ENCODE measurements at places on chromosomes 12 and 14. TPM values are rescaled to one million over a fixed set of nuclear protein-coding genes. Genes with fewer than 3 reads are reported as not detected.

DNA sequence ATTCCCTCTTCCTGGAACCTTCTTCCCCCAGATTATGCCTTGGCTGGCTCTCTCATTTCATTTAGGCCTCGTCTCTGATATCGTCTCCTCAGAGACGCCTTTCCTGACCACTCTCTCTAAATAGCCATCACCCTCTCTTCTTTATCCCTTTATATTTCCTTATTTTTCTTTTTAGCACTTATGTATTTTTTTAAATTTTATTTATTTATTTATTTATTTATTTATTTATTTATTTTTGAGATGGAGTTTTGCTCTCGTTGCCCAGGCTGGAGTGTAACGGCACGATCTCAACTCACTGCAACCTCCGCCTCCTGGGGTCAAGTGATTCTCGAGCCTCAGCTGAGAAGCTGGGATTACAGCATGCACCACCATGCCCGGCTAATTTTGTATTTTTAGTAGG is 8.1 kb upstream of the ATP5MC2 start:
- DNase-seq, result no peak
- H3K27me3 ChIP-seq, result peaks cover 12% of the 10 kb centered on the region
- H3K4me1 ChIP-seq, result no peaks in the 10 kb centered on the region
- H3K36me3 ChIP-seq, result no peaks in the 10 kb centered on the region
- H3K27ac ChIP-seq, result no peak overlapping the region

The HOXC4 gene
- 0.17 TPM for total RNA-seq

- peak; percentile 39 for DNase-seq
- peak overlapping the region; percentile 52 for H3K4me3 ChIP-seq
- H3K27me3 ChIP-seq, result no peaks in the 10 kb centered on the region
- H3K4me1 ChIP-seq, result peaks cover 10% of the 10 kb centered on the region
- H3K36me3 ChIP-seq, result peaks cover 4% of the 10 kb centered on the region
These were observed 516 bp downstream of the ANKRD9 start for GRCh38 chr14:102508774-102509745.

DNA sequence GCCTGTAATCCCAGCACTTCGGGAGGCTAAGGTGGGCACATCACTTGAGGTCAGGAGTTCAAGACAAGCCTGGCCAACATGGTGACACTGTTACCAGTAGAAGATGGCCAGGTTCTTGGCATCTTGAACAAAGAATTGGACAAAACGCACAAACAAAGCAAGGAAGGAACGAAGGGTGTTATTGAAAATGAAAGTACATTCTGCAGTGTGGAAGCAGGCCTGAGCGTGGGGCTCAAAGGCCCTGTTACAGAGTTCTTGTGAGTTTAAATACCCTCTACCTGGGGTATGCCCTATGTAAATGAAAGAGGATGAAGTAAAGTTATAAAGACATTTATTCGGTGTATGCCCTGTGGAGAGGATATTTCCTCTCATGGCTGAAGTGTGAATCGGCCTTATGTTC is 20.8 kb upstream of the CDK17 start:
- peak overlapping the region; percentile 54 for H3K27ac ChIP-seq
- no peak for DNase-seq
- no peaks in the 10 kb centered on the region for H3K27me3 ChIP-seq
- H3K4me3 ChIP-seq, result peak overlapping the region; percentile 69
- no peaks in the 10 kb centered on the region for H3K36me3 ChIP-seq
- peaks cover 42% of the 10 kb centered on the region for H3K4me1 ChIP-seq

The ATG14 gene
- total RNA-seq, result 5.1 TPM

The TBX5 gene
- total RNA-seq, result not detected

- peak overlapping the region; percentile 79 for H3K4me3 ChIP-seq
- peaks cover 20% of the 10 kb centered on the region for H3K4me1 ChIP-seq
- H3K27ac ChIP-seq, result peak overlapping the region; percentile 35
- H3K27me3 ChIP-seq, result peaks cover 4% of the 10 kb centered on the region
These were observed 11.1 kb upstream of the CLEC2A start for GRCh38 chr12:9943240-9943639.

DNA sequence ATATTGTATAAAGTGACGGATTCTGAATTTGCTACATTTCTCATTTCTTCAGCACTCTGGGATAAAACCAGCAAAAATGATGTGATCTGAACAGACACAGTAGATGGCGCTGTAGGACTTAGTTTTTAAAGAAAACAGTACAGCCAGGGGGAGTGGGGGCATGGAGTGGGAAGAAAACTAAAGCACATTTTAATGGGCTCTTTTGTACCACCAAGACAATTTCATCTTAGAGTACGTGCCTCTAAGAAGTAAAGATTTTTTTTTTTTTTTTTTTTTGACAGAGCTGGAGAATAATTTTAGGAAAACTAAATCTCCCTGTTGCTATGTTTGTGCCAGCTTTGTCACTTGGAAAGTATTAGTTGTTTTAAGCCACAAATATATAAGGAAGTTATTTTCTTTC is 124.4 kb downstream of the RAD51B start:
- peak; percentile 14 for DNase-seq
- H3K27me3 ChIP-seq, result no peaks in the 10 kb centered on the region
- H3K4me3 ChIP-seq, result no peak overlapping the region
- no peaks in the 10 kb centered on the region for H3K4me1 ChIP-seq

DNA sequence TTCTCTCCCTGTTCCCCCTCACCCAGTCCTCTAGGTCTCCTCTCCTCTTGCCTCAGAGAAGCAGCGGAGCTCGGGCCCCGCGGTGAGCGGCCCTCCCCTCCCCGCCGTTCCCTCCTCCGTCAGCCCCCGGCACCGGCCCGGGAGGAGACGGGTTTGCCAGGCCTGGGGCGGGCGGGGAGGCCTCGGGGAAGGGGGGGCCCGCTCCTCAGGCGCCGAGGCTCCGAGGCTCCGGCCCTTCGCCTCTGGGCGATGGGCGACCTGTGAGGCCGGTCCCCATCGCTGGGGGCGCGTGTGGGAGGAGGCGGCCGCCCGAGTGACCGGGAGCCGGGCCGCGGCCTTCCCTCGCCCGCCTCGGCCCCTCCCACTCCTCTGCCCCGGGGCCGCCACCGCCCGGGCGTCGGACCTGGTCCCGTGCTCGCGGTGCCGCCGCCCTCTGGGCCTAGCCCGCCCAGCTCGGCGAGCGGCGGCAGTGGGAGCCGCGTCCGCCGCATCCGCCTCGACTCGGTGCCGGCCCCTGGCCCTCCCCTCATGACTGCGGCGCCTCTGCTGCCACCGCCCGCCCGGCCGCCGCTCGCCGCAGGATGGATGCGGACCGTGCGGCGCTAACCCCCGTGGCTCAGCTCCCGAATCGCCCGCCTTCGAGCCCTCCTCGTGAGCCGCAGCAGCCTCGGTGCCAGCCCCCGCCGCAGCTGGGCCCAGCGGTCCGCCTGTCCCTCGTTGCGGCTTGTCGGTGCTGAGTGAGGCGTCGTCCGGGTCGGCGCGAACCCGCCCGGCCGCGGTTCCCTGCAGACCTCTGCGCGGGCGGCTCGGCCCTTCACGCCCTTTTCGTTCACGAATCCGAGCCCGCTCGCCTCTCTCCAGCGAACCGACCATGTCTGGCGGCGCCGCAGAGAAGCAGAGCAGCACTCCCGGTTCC is 574 bp downstream of the WNK1 start:
- peak overlapping the region; percentile 89 for H3K4me3 ChIP-seq
- peaks cover 28% of the 10 kb centered on the region for H3K36me3 ChIP-seq
- peak; percentile 55 for DNase-seq
- H3K27ac ChIP-seq, result peak overlapping the region; percentile 91
- peaks cover 19% of the 10 kb centered on the region for H3K4me1 ChIP-seq

GRCh38 chr14:30620178-30620577 is 1.9 kb upstream of the SCFD1 start:
- peaks cover 4% of the 10 kb centered on the region for H3K36me3 ChIP-seq
- H3K27ac ChIP-seq, result peak overlapping the region; percentile 61
- peaks cover 30% of the 10 kb centered on the region for H3K4me1 ChIP-seq
- H3K4me3 ChIP-seq, result peak overlapping the region; percentile 38
- DNase-seq, result no peak
- no peaks in the 10 kb centered on the region for H3K27me3 ChIP-seq

The TMTC2 gene
- 2.6 TPM for total RNA-seq

The ST8SIA1 gene
- total RNA-seq, result 9.5 TPM

DNA sequence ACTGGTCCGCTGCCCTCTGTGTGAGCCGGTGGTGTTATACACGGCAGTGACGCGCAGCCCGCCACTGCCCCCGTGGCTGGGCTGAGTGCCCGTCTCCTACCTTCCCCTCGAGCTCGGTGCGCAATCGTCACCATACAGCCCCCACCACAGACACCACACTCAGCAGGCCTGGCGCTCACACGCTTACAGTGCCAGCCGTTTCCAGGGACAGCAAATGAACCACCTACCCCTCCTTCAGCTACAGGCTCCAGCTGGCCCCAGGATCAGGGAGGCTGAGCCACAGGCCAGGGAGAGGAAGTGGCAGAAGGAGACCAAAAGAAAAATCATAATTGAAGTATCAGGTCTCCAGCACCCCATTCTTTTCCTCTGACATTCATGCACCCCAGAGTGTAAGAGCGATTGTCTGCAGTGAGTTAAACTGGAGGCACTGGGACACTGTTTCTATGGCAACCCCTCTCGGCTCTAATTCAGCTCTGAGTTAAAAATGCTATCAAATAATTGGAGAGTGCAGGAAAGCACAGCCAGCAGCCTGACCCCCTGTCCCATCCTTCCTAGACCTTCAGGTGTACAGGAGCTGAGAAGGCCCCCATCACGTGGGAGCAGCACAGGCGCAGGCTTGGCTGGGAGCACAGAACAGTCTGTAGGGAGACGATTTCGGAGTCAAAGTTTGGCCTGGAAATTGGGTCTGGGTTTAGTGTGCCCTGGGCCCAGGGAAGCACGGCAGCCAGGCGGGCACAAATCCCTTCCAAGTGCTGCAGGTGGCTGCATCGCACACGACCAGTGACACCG is 18.0 kb downstream of the LRTM2 start:
- DNase-seq, result no peak
- no peak overlapping the region for H3K27ac ChIP-seq
- H3K4me1 ChIP-seq, result no peaks in the 10 kb centered on the region
- no peaks in the 10 kb centered on the region for H3K36me3 ChIP-seq

GRCh38 chr12:3551976-3552725 is 61.1 kb downstream of the PRMT8 start:
- no peaks in the 10 kb centered on the region for H3K36me3 ChIP-seq
- H3K27ac ChIP-seq, result no peak overlapping the region
- no peaks in the 10 kb centered on the region for H3K4me1 ChIP-seq
- DNase-seq, result no peak
- peaks cover 22% of the 10 kb centered on the region for H3K27me3 ChIP-seq

The OR10AD1 gene
- not detected for total RNA-seq

DNA sequence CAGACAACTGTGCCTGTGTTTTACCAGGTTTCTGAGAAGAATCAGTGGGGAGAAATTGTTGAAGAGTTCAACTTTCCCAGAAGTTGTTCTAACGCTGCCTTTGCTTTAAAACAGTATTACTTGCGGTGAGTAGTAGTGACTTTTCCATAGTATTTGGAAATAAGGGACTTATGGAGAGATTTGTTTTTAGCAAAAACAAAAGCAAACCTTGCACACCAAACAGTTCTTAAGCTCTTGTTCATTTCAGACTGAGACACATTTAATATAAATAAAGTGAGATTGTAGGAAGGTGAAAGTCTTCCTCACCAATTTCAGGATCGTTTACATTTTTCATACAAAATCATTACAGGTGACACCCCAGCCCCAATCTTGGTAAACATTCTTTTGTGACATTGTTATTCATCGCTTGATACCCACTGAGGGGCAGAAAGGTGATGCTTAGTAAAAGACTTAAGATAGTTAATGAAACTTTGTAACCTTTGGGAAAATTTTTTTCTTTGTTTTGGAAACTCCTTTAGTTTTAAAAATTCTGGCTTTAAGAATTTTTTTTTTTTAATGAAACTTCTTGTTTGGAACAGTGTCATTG is 1.8 kb downstream of the ARID2 start:
- H3K4me3 ChIP-seq, result peak overlapping the region; percentile 95
- H3K36me3 ChIP-seq, result peaks cover 31% of the 10 kb centered on the region
- H3K27me3 ChIP-seq, result no peaks in the 10 kb centered on the region
- H3K4me1 ChIP-seq, result peaks cover 26% of the 10 kb centered on the region

DNA sequence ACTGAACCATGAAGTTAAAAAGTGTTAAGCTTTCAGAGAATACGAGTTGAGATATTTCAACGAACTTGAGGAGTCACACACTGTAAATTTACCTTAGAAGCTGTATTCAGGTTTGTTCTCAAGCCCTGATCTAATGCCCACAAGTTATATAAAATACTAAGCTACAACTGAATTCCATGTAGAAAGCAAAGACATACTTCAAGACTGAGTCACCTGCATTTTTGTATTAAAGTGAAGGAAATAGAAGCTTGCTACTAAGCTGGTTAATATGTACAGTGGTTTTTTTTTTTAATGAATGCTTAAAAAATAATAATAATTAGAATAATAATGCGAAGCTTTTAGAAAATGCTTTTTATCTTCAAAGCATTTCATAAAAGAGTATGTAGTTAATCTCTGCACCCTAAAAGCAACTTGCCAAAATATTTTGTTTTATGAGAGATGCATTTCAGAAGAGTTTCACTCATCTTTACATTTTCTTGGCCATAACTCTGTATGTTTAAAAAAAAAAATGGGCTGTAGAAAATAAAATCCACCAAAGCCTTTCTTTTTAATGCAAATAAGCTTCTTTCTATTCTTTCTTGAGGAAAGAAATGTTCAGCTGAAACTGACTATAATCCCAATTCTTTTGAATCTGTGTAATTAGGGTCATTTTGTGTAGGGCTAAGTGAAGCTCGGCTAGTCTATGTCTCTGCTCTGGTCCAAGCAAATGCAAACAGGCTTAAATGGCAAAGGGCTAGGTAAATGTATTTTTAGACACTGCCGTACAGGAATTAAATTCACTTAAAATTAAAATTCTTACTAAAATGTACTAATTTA is 1047.5 kb upstream of the FLRT2 start:
- no peak for DNase-seq
- H3K4me3 ChIP-seq, result no peak overlapping the region
- H3K27me3 ChIP-seq, result no peaks in the 10 kb centered on the region
- no peaks in the 10 kb centered on the region for H3K4me1 ChIP-seq

DNA sequence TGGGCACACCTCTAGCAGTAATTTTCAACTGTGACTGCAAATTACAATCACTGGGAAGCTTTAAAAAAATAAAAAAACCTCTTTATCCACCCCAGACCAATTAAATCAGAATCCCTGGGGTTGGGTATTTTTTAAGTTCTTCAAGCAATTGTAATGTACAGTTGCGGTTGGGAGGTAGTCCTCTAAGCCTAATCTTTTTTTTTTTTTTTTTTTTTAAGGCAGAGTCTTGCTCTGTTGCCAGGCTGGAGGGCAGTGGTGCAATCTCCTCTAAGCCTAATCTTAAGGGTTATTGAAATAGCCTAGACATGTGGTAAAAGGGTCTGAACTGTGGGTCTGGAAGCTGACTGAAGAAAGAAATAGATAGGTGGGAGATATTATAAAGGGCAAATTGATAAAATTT is 230.5 kb downstream of the AKAP6 start:
- DNase-seq, result no peak
- no peak overlapping the region for H3K4me3 ChIP-seq
- peaks cover 4% of the 10 kb centered on the region for H3K4me1 ChIP-seq
- no peaks in the 10 kb centered on the region for H3K36me3 ChIP-seq

The PROX2 gene
- total RNA-seq, result 0.19 TPM

The GLT8D2 gene
- total RNA-seq, result not detected

The MYO1H gene
- not detected for total RNA-seq

DNA sequence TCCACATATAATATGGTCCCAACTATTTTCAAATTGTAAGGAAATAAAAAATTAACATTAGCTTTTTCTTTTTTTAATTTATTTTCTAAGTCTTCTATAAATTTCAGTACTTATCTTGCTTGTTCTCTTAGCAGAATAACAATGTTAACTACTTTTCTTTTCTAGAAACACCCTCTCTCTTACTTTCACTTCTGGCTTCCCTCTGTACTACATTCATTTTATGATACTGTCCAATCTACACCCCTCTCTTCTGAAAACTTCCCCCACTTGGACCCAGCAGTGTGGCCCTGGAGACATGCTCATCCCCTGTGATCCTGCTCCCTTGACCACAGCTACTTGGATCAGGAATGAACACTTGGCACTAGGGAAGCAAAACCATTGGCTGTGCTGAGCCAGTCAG is 15.7 kb downstream of the SGPP1 start:
- peaks cover 15% of the 10 kb centered on the region for H3K36me3 ChIP-seq
- H3K4me1 ChIP-seq, result peaks cover 20% of the 10 kb centered on the region
- DNase-seq, result no peak
- no peak overlapping the region for H3K4me3 ChIP-seq
- H3K27me3 ChIP-seq, result no peaks in the 10 kb centered on the region
